ENCODE measurements at places on chromosomes 2 and 18. TPM values are rescaled to one million over a fixed set of nuclear protein-coding genes. Genes with fewer than 3 reads are reported as not detected.

The EHBP1 gene
- 118 TPM for total RNA-seq

The ARHGAP25 gene
- total RNA-seq = 9.5 TPM

The SERPINB3 gene
- not detected for total RNA-seq

- no peaks in the 10 kb centered on the region for H3K36me3 ChIP-seq
- H3K4me1 ChIP-seq = no peaks in the 10 kb centered on the region
- DNase-seq = no peak
- H3K27ac ChIP-seq = no peak overlapping the region
- no peak overlapping the region for H3K4me3 ChIP-seq
Observed at GRCh38 chr18:79413025-79413424, 17.3 kb downstream of the NFATC1 start.

GRCh38 chr2:71801969-71802368 lies 345.7 kb downstream of the CYP26B1 start:
- H3K4me3 ChIP-seq = no peak overlapping the region
- H3K36me3 ChIP-seq = no peaks in the 10 kb centered on the region
- no peaks in the 10 kb centered on the region for H3K4me1 ChIP-seq
- H3K27ac ChIP-seq = no peak overlapping the region
- H3K27me3 ChIP-seq = no peaks in the 10 kb centered on the region
- DNase-seq = no peak

The CDK15 gene
- 2.2 TPM for total RNA-seq

DNA sequence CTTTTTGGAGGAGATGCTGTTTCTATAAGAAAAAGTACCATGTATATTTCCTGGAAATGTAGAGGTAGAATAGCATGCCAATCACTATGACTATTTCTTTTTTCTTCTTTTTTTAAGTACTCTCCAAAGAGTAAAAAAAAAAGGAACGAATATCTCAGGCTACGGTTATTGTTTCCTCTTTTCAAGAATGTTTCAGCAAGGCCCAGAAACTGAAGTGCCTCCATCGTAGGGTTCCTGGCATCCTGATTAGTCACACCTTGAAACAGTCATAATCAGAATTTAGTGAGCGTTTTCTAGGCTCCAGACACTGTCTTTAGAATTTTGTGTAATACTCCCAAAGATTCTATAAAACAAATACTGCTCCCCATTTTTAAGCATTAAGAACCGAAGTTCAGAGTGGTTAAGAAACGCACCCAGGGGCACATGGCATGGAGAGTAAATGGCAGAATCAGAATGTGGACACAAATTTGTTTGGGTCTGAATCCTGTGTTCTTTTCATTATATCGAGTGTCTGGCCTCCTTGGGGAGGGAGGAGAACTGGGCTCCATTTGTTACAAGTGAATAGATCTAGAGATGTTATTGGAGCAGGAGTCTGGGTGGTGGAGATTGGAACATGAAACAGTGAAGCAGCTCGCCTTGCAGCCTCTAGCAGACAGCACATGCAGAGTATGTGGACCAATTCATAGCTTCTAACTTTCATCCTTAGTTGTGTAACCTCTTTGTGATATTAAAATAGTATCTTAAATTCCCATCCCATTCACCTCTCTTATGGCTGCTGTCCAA lies 26.7 kb downstream of the ZEB2 start:
- no peaks in the 10 kb centered on the region for H3K36me3 ChIP-seq
- no peak overlapping the region for H3K4me3 ChIP-seq
- no peak for DNase-seq
- H3K27me3 ChIP-seq = no peaks in the 10 kb centered on the region
- H3K4me1 ChIP-seq = no peaks in the 10 kb centered on the region

The NT5C1B gene
- total RNA-seq = not detected

GRCh38 chr2:220855296-220855695 lies 716.8 kb downstream of the EPHA4 start:
- no peaks in the 10 kb centered on the region for H3K36me3 ChIP-seq
- no peak overlapping the region for H3K27ac ChIP-seq
- no peaks in the 10 kb centered on the region for H3K27me3 ChIP-seq

DNA sequence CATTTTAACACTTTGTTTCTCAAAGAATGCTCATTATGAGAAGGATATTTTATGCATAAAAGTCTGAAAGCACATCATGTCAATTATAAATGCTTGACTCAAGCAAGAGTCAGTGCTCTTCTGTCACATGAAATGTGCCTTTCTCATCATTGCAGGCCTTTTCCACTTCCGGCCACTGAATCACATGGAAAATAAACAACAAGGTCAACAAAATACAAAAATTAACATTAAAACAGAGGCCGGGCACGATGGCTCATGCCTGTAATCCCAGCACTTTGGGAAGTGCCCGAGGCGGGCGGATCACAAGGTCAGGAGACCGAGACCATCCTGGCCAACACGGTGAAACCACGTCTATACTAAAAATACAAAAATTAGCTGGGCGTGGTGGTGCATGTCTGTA lies 480.6 kb downstream of the SPAG16 start:
- no peak overlapping the region for H3K27ac ChIP-seq
- no peaks in the 10 kb centered on the region for H3K36me3 ChIP-seq
- H3K4me3 ChIP-seq = no peak overlapping the region
- no peak for DNase-seq
- H3K4me1 ChIP-seq = no peaks in the 10 kb centered on the region
- no peaks in the 10 kb centered on the region for H3K27me3 ChIP-seq

The KCTD1 gene
- 5.6 TPM for total RNA-seq

DNA sequence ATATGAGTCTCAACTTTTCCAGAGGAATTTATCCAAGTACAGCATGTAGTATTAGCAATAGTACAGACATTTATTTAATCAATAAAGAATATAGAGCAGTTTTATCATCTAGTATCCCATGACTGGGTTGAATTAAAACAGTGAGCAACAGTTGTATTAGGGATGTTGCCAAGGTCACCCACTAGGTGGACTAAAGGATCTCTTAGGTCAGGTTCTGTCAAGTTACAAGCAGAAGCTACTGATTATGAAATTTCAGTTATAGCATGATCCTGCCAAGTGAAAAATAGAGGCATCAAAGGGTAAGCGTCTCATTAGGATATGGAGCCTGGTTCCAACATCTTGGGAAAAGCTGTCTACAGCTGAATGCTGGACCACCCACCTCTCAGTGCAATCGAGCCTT lies 52.1 kb upstream of the LAPTM4A start:
- H3K36me3 ChIP-seq = no peaks in the 10 kb centered on the region
- DNase-seq = no peak
- H3K27me3 ChIP-seq = no peaks in the 10 kb centered on the region
- no peak overlapping the region for H3K27ac ChIP-seq
- no peak overlapping the region for H3K4me3 ChIP-seq

- no peaks in the 10 kb centered on the region for H3K36me3 ChIP-seq
- H3K4me3 ChIP-seq = no peak overlapping the region
- H3K27ac ChIP-seq = no peak overlapping the region
- H3K4me1 ChIP-seq = no peaks in the 10 kb centered on the region
- no peak for DNase-seq
Observed at GRCh38 chr2:128549094-128549493, 230.4 kb upstream of the HS6ST1 start.

GRCh38 chr18:11747731-11748130 lies 58.7 kb downstream of the GNAL start:
- H3K27ac ChIP-seq = no peak overlapping the region
- no peak for DNase-seq
- H3K4me1 ChIP-seq = no peaks in the 10 kb centered on the region
- no peaks in the 10 kb centered on the region for H3K27me3 ChIP-seq

DNA sequence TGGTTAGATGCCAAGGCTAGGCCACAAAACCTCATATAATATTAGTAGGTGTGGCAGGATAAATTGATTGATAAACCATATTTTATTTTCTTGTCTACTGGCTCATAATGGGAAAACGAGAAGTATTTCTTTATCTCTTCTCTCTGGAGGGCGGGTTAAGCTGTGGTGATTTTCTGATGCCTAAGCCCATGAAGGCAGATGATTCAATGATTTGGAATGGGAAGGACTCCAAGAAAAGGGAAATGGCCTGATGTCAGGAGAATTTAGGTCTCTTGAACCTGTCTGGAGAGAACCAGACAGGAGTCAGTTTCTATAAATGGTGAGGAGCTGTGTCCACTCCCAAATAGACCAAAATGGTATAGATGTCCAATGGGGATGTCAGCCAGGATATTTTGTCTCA lies 18.7 kb upstream of the MAP4K3 start:
- H3K4me3 ChIP-seq = no peak overlapping the region
- H3K4me1 ChIP-seq = no peaks in the 10 kb centered on the region
- H3K36me3 ChIP-seq = no peaks in the 10 kb centered on the region
- H3K27ac ChIP-seq = no peak overlapping the region
- H3K27me3 ChIP-seq = no peaks in the 10 kb centered on the region
- no peak for DNase-seq

The FRZB gene
- total RNA-seq = 1.8 TPM

- H3K27ac ChIP-seq = no peak overlapping the region
- DNase-seq = no peak
- H3K36me3 ChIP-seq = no peaks in the 10 kb centered on the region
- no peak overlapping the region for H3K4me3 ChIP-seq
- no peaks in the 10 kb centered on the region for H3K27me3 ChIP-seq
- H3K4me1 ChIP-seq = no peaks in the 10 kb centered on the region
Observed at GRCh38 chr2:113877711-113878598, 11.9 kb upstream of the ACTR3 start.

- H3K4me3 ChIP-seq = no peak overlapping the region
- H3K36me3 ChIP-seq = no peaks in the 10 kb centered on the region
- peaks cover 5% of the 10 kb centered on the region for H3K4me1 ChIP-seq
- no peaks in the 10 kb centered on the region for H3K27me3 ChIP-seq
Observed at GRCh38 chr2:240248721-240249422, 108.4 kb upstream of the OTOS start.

DNA sequence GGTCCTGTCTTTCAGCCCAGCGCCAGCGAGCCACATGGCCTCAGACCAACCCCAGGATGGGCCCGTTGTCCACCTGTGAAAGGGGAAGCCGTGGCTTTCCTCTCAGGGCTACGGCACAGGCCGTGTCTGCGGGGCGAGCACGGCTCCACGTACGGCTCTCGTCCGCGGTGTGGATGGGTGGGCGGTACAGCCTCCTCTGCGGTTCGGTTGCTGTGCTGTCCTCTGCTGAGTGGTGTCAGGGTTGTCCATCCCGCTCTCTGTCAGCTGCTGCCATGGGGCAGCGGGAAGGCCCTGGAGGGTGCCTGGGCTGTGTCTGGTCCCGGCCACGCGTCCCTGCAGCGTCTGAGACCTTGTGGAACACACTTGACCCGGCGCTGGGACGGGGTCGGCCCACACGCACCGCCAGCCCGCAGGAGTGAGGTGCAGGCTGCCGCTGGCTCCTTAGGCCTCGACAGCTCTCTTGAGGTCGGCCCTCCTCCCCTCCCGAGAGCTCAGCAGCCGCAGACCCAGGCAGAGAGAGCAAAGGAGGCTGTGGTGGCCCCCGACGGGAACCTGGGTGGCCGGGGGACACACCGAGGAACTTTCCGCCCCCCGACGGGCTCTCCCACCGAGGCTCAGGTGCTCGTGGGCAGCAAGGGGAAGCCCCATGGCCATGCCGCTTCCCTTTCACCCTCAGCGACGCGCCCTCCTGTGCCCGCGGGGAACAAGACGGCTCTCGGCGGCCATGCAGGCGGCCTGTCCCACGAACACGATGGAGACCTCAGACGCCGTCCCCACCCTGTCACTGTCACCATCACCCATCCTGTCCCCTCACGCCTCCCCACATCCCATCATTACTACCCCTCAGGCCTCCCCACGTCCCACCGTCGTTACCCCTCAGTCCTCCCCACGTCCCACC lies 128.7 kb downstream of the NFATC1 start:
- H3K4me3 ChIP-seq = no peak overlapping the region
- no peak overlapping the region for H3K27ac ChIP-seq
- peaks cover 8% of the 10 kb centered on the region for H3K4me1 ChIP-seq
- DNase-seq = no peak
- H3K27me3 ChIP-seq = no peaks in the 10 kb centered on the region

The TMEM247 gene
- not detected for total RNA-seq

The CPO gene
- 1.6 TPM for total RNA-seq

- no peak for DNase-seq
- no peaks in the 10 kb centered on the region for H3K27me3 ChIP-seq
- no peak overlapping the region for H3K27ac ChIP-seq
- H3K4me3 ChIP-seq = no peak overlapping the region
- no peaks in the 10 kb centered on the region for H3K36me3 ChIP-seq
Observed at GRCh38 chr18:7370375-7370774, 139.5 kb downstream of the LRRC30 start.

The RAPGEF4 gene
- total RNA-seq = 11.6 TPM

- H3K36me3 ChIP-seq = no peaks in the 10 kb centered on the region
- H3K4me3 ChIP-seq = no peak overlapping the region
- H3K27me3 ChIP-seq = no peaks in the 10 kb centered on the region
- DNase-seq = no peak
- H3K4me1 ChIP-seq = no peaks in the 10 kb centered on the region
- no peak overlapping the region for H3K27ac ChIP-seq
Observed at GRCh38 chr2:134836986-134837385, 1.4 kb upstream of the ACMSD start.

The REG3G gene
- total RNA-seq = not detected

- no peaks in the 10 kb centered on the region for H3K27me3 ChIP-seq
- H3K36me3 ChIP-seq = no peaks in the 10 kb centered on the region
- no peak for DNase-seq
- no peak overlapping the region for H3K4me3 ChIP-seq
Observed at GRCh38 chr18:70414315-70414900, 125.6 kb downstream of the SOCS6 start.

GRCh38 chr2:115833196-115833595 lies 1390.8 kb downstream of the DPP10 start:
- H3K4me1 ChIP-seq = no peaks in the 10 kb centered on the region
- no peak for DNase-seq
- H3K4me3 ChIP-seq = no peak overlapping the region
- no peaks in the 10 kb centered on the region for H3K36me3 ChIP-seq

The ANKRD23 gene
- 9.4 TPM for total RNA-seq

The ZC3H8 gene
- 17.0 TPM for total RNA-seq

GRCh38 chr2:12716032-12716281 lies 779 bp upstream of the TRIB2 start:
- peak overlapping the region; percentile 84 for H3K4me3 ChIP-seq
- no peaks in the 10 kb centered on the region for H3K36me3 ChIP-seq
- H3K4me1 ChIP-seq = no peaks in the 10 kb centered on the region
- peak overlapping the region; percentile 91 for H3K27ac ChIP-seq

DNA sequence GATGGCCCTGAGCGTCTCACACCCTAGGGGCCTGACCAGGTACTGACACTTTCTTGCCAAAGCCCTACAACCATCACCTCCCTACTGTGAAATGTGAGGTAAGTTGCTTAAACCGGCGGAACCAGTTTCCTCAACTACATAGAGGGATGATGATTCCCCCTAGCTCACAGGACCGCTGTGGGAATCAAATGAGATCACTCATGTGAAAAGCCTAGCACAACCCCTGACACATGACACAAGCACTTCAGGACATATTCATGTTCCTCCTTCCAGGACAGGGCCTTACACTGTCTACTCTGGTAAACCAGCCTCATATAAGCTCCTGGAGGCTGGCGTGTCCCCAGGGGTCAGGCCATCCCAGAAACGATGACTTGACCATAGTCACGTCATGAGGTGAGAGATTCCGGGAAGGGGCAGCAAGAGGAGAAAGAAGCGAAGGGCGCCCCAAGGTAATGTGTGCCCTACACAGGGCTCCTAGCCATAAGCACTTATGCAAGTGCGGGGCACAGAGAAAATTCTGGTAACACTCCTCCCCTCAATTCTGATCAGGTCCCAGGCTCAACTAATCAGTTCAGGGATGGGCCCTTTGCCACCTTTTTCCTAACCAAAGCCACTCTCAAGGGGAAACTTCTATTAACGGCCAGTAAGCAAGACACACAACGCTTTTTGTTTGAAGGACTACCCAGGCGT lies 49.5 kb downstream of the C2orf42 start:
- DNase-seq = peak; percentile 91
- H3K27ac ChIP-seq = peak overlapping the region; percentile 100
- peaks cover 10% of the 10 kb centered on the region for H3K4me1 ChIP-seq
- H3K36me3 ChIP-seq = no peaks in the 10 kb centered on the region
- H3K4me3 ChIP-seq = peak overlapping the region; percentile 52

The STON1 gene
- total RNA-seq = 45.6 TPM

The SLC14A1 gene
- 0.64 TPM for total RNA-seq

The OBSL1 gene
- total RNA-seq = 69.2 TPM

The MARCHF4 gene
- not detected for total RNA-seq

The C1QL2 gene
- not detected for total RNA-seq
